Stimulated activated CD8-positive, alpha-beta memory T cell treated with anti-CD3 and anti-CD28 coated beads, Interleukin-4, amount 100 ng/mL, for 48 hours (primary cell): ENCODE measurements at places on chromosomes 7 and 10.
A peak's percentile ranks its signal among the peaks of the same experiment; 100 is the strongest.

DNA sequence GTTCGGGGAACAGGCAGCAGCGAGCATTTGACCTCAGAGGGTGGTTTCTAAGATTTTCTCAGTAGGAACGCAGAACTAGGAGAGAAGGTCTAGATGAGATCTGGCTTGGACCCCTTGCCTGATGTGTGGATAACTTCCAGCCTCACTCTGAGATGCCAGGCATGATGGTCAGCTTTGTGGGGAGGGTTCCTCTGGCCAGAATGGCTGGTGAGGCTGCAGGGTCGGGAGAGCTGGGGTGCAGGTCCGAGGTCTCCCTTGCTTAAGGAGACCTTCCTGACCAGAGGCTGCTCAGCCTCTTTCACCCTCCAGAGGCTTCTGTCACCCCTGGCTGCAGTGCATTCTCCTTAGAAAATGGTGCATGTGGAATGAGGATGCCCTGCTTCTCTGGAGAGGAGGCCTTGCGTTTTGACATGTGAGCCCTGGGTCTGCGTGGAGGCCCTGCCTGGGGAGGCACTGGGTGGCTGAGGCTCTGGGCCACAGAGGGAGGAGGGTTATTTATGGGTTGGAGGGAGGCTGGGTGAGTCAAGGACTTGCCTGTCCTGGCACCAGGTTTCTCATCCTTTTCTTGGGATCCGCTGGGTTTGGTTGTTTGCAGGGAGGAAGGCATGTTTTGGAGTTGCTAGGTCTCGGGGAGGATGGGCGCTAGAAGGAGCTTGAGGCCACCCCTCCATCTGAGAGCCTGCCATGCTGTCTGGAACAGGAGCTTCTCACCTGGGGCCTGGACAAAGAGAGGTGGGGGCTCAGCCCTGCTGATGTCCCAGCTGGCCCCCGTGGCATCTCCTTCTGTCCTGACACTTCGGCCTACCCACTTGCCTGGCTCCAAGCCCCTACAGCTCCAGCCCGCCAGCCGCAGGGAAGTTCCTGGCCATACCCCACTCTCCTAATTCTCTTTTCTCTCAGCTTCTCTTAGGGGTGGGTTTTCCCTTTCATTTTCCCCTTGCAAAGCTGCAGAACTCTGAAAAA lies 3.9 kb downstream of the FAM241B start:
- peak; percentile 13 for DNase-seq

DNA sequence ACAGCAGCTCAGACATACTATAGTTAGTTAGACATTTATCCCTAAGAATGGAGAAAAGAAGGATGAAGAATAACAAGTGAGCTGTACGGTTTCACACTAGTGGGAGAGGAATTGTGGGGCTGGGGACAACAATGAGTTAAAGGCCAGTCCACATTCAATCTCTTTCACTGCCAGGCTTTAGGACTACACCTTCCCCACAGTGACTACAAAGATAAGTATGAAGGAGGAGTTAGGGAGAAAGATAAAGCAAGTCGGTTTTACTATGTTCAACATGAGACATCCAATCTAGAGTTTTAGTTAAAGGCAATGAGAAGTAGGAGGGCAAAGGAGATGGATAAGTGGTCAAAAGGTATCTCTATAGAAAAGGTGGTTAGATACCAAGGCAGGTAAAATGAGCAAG lies 16.3 kb downstream of the ARHGAP12 start:
- no peak for DNase-seq

- no peak for DNase-seq
Measured at GRCh38 chr10:77563638-77564270, 73.9 kb downstream of the KCNMA1 start.

DNA sequence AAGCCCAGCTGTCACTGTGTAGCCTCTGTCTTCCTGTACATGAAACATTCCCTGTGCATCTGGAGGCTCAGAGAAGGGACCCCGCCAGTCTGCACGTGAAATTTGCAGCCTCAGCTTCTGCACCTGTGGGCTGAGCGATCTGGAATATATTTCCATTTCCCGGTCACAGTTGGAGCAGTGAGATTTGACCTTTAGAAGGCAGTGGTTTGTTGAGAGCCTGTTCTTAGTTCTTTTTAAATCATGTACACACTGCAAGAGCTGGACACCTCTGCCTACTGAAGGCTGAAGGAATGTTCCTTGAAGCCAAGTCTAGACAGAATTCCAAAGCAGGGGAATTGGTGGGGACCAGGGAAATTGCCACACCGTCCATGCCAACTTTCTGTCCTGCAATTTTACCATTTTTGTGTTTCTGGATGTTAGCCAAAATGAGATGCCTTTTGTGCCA lies 706.6 kb downstream of the INHBA start:
- DNase-seq: no peak

DNA sequence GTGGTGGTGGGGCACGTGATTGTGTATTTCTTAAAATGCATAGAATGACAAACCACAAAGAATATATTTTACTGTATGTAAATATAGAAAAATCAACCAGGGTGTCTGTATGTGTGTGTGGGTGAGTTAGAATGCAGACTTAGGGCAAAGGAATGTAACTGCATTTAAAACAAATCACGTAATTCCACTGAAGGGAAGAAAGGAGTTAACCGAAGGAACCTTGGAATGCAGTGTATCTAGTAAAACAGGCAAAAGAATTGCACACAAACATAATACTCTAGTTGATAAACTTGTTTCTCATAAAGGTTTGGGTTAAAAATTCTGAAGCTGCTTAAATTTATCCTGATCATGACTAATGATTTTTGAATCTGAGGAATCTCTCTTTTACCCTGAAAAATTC lies 134.9 kb downstream of the ADRA2A start:
- no peak for DNase-seq

GRCh38 chr10:23391821-23392220 lies 47.1 kb upstream of the OTUD1 start:
- DNase-seq: peak; percentile 35

GRCh38 chr7:156780724-156781455 lies 112.1 kb downstream of the LMBR1 start:
- DNase-seq: peak; percentile 33

GRCh38 chr7:86094166-86094669 lies 549.5 kb upstream of the GRM3 start:
- no peak for DNase-seq

GRCh38 chr7:145812218-145812617 lies 304.4 kb upstream of the CNTNAP2 start:
- no peak for DNase-seq

GRCh38 chr7:155974186-155974897 lies 162.1 kb upstream of the SHH start:
- peak; percentile 12 for DNase-seq
